Activated CD4-positive, alpha-beta memory T cell treated with anti-CD3 and anti-CD28 coated beads for 36 hours (primary cell): ENCODE measurements at places on chromosomes 16 and 17. TPM values are rescaled to one million over a fixed set of nuclear protein-coding genes. Genes with fewer than 3 reads are reported as not detected.
A peak's percentile ranks its signal among the peaks of the same experiment; 100 is the strongest.

DNA sequence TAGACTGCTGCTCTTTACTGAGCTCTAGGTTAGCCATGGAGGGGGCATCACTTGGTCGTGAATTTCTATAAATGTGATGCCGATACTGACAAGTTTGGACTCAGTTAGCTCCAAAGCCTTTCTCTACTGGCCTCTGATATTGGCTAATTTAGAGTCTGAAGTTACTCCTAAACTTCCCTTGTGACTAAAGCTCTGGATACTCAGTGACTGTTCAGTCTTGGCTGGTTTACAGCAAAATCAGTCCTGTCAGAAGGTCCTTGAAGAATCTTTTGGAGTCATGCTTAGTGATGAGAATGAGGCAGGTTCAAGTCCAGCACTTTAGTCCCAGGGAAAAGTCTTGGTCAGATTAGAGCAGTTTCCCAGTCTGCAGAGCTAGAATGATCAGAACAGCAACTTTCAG, 197.5 kb upstream of the HS3ST4 start:
- no peaks in the 10 kb centered on the region for H3K4me1 ChIP-seq
- H3K27ac ChIP-seq = no peak overlapping the region
- DNase-seq = no peak
- H3K36me3 ChIP-seq = no peaks in the 10 kb centered on the region

- no peaks in the 10 kb centered on the region for H3K36me3 ChIP-seq
- no peak overlapping the region for H3K4me3 ChIP-seq
- no peak overlapping the region for H3K27ac ChIP-seq
- H3K27me3 ChIP-seq = no peaks in the 10 kb centered on the region
- H3K4me1 ChIP-seq = no peaks in the 10 kb centered on the region
Measured at GRCh38 chr16:82793528-82794245, 166.9 kb downstream of the CDH13 start.

GRCh38 chr17:2792366-2793169, 3.7 kb upstream of the RAP1GAP2 start:
- DNase-seq = peak; percentile 84
- no peaks in the 10 kb centered on the region for H3K36me3 ChIP-seq
- peaks cover 21% of the 10 kb centered on the region for H3K27me3 ChIP-seq

The SHCBP1 gene
- 49.0 TPM for total RNA-seq

The CCL17 gene
- total RNA-seq = 3.1 TPM

The ZACN gene
- total RNA-seq = 4.9 TPM

GRCh38 chr16:15404792-15405191, 9.2 kb downstream of the MPV17L start:
- H3K27ac ChIP-seq = no peak overlapping the region
- no peak for DNase-seq
- H3K4me3 ChIP-seq = no peak overlapping the region
- H3K4me1 ChIP-seq = no peaks in the 10 kb centered on the region
- H3K36me3 ChIP-seq = no peaks in the 10 kb centered on the region

DNA sequence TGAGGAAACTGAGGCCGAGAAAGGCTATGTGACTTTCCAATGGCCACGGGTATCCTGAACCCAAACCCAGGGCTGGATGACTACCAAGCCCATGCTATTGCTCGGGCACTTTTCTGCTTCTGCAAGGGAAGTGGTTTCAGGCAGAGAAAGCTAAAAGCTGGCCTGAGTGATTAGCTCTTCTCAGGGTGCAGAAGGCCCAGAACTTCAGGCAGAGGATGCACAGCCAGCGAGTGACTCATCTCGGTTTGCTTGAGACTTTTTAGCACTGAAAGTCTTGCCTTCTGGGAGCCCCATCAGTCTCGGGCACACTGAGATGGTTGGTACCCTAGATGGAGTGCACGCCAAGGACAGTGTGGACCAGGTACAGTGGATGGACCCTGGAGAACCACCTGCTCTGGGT, 129.5 kb upstream of the SDK2 start:
- H3K4me3 ChIP-seq = no peak overlapping the region
- H3K4me1 ChIP-seq = no peaks in the 10 kb centered on the region
- no peaks in the 10 kb centered on the region for H3K27me3 ChIP-seq
- DNase-seq = no peak
- H3K27ac ChIP-seq = no peak overlapping the region
- no peaks in the 10 kb centered on the region for H3K36me3 ChIP-seq

The HEATR9 gene
- total RNA-seq = 0.27 TPM

The NOXO1 gene
- total RNA-seq = not detected

DNA sequence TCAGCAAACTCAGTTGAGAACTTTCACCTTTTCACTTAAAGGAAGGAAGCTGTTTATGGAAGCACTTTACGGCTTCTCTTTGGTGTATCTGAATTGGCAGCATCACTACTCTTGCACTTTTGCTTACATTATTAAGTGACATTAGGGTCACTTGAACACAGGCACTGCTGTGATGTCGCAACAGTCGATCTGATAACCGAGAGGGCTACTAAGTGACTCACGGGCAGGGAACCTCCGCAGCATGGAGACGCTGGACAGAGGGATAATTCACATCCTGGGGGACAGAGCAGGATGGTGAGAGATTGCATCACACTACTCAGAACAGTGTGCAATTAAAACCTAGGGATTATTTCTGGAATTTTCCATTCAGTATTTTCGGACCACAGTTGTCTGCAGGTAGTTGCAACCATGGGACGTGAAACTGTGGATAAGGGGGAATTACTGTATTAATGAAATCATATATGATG, 56.5 kb downstream of the DNAH2 start:
- H3K4me1 ChIP-seq = no peaks in the 10 kb centered on the region
- no peaks in the 10 kb centered on the region for H3K36me3 ChIP-seq
- H3K27me3 ChIP-seq = peaks cover 22% of the 10 kb centered on the region
- no peak for DNase-seq
- no peak overlapping the region for H3K4me3 ChIP-seq

GRCh38 chr16:82657786-82658185, 31.0 kb downstream of the CDH13 start:
- no peaks in the 10 kb centered on the region for H3K36me3 ChIP-seq
- H3K27ac ChIP-seq = peak overlapping the region; percentile 40
- no peak for DNase-seq
- no peak overlapping the region for H3K4me3 ChIP-seq
- H3K27me3 ChIP-seq = no peaks in the 10 kb centered on the region

The NPTX1 gene
- total RNA-seq = 1.4 TPM

The SLFN5 gene
- 52.0 TPM for total RNA-seq

The ESRP2 gene
- total RNA-seq = 0.59 TPM

The PRR11 gene
- total RNA-seq = 67.3 TPM

GRCh38 chr17:28426081-28426519, 20.1 kb upstream of the SLC46A1 start:
- H3K36me3 ChIP-seq = no peaks in the 10 kb centered on the region
- DNase-seq = no peak
- no peak overlapping the region for H3K4me3 ChIP-seq
- peaks cover 1% of the 10 kb centered on the region for H3K27me3 ChIP-seq
- no peak overlapping the region for H3K27ac ChIP-seq

DNA sequence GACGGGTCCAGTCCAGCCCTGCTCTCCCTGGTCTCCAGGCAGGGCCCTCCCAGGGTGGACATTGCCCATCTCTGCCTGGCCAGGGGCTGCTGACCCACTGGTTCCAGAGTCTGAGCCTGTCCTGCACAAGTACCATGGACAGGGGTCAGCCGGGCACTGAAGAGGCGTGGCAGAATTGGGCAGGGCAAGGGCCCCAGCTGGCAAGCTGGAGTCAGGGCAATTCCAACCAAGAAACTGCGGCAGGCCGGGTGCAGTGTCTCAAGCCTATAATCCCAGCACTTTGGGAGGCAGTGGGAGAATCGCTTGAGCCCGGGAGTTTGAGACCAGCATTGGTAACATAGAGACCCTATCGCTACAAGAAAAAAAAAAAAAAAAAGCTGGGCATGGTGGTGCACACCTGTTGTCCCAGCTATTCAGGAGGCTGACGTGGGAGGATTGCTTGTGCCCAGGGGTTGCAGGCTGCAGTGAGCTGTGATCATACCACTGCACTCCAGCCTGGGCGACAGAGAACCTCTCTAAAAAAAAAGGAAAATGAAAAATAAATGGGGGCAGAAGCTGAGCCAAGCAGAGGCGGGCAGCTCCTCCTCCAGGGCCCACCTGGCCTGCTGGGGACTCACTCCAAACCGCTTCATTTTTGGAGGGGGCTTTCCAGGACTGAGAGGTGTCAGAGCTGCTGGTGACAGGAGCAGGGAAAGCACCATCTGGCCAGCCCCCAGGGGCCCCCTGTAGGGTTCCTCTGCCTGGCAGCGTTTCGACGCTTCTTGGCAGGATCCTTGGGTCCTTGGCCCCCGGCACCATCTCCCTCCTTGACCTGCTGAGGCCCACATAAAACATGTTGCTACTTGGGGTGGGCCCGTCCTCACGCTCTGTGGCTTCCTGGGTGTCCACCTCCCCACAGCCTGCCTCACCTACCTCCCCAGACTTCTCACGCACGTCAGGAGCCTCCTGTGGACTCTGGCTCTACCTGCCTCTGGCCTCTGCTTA, 2.9 kb upstream of the MAFG start:
- H3K36me3 ChIP-seq = peaks cover 22% of the 10 kb centered on the region
- peak overlapping the region; percentile 8 for H3K4me3 ChIP-seq
- DNase-seq = no peak

GRCh38 chr17:19762515-19762961, 14.4 kb upstream of the ALDH3A1 start:
- peaks cover 11% of the 10 kb centered on the region for H3K4me1 ChIP-seq
- DNase-seq = peak; percentile 82
- no peak overlapping the region for H3K4me3 ChIP-seq
- no peak overlapping the region for H3K27ac ChIP-seq

DNA sequence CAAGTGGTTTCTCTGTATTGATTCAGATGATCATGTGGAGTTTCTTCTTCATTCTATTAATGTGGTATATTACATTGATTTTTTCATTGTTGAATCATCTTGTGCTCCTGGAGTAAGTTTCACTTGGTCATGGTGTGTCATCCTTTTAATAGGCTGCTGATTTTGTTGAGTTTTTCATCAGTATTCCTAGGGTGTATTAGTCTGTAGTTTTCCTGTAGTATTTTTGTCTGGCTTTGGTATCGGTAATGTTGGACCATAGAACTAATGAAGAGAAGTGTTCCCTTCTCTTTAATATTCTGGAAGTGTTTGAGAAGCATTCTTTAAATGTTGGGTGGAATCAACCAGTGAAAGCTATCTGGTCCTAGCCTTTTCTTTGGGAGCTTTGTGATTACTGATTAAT, 99.0 kb downstream of the OMG start:
- no peak overlapping the region for H3K4me3 ChIP-seq
- H3K4me1 ChIP-seq = peaks cover 2% of the 10 kb centered on the region
- no peaks in the 10 kb centered on the region for H3K27me3 ChIP-seq
- peaks cover 2% of the 10 kb centered on the region for H3K36me3 ChIP-seq

DNA sequence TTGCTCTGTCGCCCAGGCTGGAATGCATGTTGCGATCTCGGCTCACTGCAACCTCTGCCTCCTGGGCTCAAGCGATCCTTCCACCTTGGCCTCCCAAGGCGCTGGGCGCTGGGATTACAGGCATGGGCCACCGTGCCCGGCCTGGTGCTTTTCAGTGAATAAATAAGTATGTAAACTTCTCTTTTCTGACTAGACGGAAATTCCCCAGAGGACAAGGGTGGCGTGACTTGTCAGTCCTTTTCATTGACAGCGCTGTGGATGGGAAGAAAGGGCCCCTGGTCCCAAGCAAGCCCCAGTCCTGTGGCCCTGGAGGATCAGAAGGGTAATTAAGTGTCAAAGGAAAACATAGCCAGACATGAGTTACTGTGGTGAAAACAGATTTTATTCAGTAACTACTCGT, 9.6 kb upstream of the SPN start:
- H3K27me3 ChIP-seq = no peaks in the 10 kb centered on the region
- no peak for DNase-seq
- no peak overlapping the region for H3K4me3 ChIP-seq
- H3K27ac ChIP-seq = no peak overlapping the region
- H3K4me1 ChIP-seq = peaks cover 6% of the 10 kb centered on the region

DNA sequence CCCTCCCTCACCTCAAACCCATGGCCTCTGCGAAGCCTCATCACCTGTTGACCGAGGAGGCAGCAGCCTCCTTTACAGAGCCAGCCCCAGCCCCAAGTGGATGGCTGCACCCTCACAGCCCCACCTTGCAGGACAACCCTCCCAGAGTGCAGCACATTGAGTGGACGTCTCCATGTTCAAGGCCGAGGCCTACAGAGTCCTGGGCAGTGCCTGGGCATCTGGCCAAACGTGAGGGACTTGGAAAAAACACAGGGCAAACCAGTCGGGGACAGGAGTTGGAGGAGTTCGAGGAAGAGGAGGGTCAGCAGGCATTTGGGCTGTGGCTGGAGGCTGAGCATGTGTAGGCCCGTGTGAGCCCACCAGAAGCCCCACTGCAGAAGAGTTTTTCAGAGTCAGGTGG, 39.6 kb downstream of the ACTG1 start:
- H3K4me1 ChIP-seq = no peaks in the 10 kb centered on the region
- H3K4me3 ChIP-seq = no peak overlapping the region
- H3K27me3 ChIP-seq = no peaks in the 10 kb centered on the region
- H3K36me3 ChIP-seq = no peaks in the 10 kb centered on the region

The TBC1D3G gene
- not detected for total RNA-seq

DNA sequence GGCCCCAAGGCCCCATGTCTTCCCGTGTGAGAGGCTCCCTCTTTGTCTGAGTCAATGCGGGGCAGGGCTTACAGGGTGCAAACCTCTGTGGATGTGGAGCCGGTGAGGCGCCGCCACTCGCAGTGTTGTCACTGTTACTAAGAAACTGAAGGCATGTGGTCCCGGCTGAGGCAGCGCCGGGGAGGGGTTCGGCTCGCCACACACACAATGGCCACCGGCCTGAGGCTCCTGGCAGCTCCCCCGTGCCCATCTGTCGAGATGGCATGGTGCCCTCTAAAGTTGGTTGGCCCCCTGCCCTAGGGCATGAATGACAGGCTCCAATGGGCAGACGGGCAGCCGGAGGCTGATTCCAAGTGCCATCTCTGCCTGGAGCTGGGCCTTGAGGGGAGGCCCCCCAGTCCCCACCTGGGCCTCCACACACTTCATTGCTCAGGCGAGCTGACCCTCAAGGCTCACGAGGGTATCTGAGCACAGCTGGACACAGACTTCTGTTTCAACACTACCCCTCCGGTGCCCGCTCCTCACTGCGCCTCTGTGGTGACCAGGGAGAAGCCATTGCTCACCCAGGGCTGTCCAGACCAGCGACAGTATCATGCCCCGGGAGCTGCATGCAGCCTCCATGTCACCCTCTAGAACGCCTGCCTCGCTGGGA, 137.2 kb downstream of the C16orf78 start:
- H3K4me1 ChIP-seq = no peaks in the 10 kb centered on the region
- no peak overlapping the region for H3K27ac ChIP-seq
- no peaks in the 10 kb centered on the region for H3K36me3 ChIP-seq
- no peak for DNase-seq
- H3K4me3 ChIP-seq = no peak overlapping the region

The OR1F1 gene
- total RNA-seq = not detected

- no peaks in the 10 kb centered on the region for H3K27me3 ChIP-seq
- peaks cover 34% of the 10 kb centered on the region for H3K4me1 ChIP-seq
- H3K27ac ChIP-seq = no peak overlapping the region
- DNase-seq = no peak
Measured at GRCh38 chr17:59443106-59443505, 111.7 kb downstream of the YPEL2 start.

The TP53TG3C gene
- not detected for total RNA-seq

The TAT gene
- total RNA-seq = not detected

- H3K4me3 ChIP-seq = no peak overlapping the region
- H3K4me1 ChIP-seq = no peaks in the 10 kb centered on the region
- H3K27ac ChIP-seq = no peak overlapping the region
- peaks cover 36% of the 10 kb centered on the region for H3K36me3 ChIP-seq
- DNase-seq = no peak
Measured at GRCh38 chr17:18877104-18877645, 19.2 kb downstream of the PRPSAP2 start.

The LYZL6 gene
- not detected for total RNA-seq

The ERN2 gene
- not detected for total RNA-seq

The MYL11 gene
- 0.83 TPM for total RNA-seq
